ENCODE measurements at places on chromosomes 1 and 21.

DNA sequence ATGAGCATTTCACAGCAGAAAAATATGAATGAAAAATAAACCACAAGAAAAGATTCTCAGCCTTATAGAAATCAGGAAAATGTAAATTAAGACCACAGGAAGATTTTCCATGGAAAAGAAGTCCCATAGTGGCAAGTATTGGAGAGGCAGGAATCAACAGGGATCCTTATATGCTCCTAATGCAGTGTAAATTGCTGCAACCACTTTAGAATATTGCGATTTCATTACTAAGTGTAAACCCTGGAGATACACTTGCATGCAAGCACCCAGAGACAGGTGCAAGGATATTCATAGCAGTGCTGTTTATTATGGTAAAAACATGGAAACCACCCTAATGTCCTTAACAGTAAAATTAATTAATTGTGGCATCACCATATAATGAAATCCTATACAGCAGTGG is 10.6 kb upstream of the LRP8 start:
- DNase-seq, result no peak

DNA sequence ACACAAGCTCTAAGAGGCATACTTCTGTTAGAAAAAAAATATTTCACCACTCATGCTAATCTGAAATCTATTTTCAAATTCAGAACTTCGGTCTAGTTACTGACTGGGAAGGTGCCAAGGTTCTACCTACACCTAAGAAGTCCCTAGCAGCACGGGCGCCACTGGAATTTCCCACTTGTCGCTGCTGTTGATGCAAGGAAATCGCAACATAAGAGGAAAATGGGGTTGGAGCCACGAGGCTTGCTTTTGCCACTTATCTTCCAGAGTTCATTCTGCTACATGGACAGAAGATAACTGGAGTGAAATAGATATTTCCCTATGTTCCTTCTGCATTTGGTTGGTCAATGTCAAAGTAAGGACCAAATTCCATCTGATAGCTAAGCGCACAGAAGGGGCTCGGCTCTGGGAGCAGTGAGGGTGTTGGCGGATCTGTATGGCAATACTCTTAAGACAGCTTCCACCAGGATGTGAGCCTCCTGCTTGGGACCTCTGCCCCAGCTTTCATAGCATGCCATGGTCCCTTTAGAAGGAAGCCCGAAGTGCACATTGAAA is 47.2 kb downstream of the RCAN1 start:
- DNase-seq, result no peak

- no peak for DNase-seq
These were observed 23.2 kb downstream of the PEA15 start for GRCh38 chr1:160228431-160228830.

GRCh38 chr1:201170533-201171062 is 16.3 kb upstream of the TMEM9 start:
- DNase-seq, result peak; percentile 90

DNA sequence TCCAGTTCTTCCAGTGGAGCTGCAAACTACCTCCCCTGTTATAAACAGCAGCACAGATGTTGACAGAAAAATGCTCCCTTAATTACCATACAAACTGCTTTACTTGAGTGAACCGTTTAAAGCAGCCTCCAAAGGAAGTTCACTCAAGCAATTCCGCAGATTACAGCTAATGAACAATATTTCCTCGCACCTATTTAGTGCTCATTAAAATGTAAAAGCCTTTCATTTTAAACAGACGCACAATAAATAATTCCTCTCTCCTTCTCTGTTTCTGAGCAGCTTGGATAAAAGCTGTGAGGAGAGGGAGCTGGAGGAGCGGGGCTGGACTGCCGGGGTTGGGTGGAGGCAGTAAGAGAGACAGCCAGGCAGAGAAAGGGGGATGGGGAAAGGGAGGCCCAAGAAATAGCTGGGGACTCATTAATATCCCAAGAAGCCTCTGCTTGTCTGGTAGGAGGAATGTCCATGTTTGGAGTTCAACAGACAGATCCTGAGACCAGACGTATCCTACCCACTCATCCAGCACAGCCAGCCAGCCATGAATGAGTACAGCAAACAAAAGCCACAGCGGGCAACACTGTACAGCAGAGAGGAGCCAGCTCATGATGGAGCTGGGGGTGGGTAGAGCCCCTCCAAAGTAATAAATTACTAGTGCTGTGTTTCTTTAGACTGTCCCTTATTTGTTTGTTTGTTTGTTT is 227.7 kb downstream of the GPATCH2 start:
- DNase-seq, result no peak

GRCh38 chr1:70819785-70820184 is 227.8 kb downstream of the PTGER3 start:
- DNase-seq, result no peak

DNA sequence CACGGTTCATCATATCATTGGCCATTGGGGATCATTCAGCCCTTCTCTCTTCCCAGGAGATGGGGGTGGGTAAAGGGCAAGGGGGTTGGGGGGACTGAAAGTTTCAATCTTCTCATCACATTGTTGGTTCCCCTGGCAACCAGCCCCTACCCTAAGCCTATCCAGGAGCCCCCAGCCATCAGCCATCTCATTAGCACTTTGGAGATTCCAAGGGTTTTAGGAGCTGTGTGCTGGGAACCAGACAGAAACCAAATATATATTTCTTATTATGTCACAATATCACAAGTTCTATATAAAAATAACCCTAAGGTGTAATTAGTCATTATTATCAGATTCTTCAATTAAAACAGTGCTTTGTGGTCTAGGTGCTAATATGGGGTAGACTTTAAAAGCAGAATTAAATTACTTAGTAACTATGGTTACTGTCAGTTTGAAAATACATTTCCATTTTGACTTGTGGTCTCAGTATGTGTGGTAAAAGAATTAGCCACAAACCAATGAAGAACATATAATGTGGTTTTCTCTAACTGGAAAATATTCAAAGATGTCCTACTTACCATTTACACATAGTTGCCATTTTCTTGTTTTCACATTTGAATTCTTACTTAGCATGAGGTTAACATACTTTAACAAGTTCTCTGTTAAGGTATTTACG is 28.1 kb downstream of the IL23R start:
- DNase-seq, result no peak

DNA sequence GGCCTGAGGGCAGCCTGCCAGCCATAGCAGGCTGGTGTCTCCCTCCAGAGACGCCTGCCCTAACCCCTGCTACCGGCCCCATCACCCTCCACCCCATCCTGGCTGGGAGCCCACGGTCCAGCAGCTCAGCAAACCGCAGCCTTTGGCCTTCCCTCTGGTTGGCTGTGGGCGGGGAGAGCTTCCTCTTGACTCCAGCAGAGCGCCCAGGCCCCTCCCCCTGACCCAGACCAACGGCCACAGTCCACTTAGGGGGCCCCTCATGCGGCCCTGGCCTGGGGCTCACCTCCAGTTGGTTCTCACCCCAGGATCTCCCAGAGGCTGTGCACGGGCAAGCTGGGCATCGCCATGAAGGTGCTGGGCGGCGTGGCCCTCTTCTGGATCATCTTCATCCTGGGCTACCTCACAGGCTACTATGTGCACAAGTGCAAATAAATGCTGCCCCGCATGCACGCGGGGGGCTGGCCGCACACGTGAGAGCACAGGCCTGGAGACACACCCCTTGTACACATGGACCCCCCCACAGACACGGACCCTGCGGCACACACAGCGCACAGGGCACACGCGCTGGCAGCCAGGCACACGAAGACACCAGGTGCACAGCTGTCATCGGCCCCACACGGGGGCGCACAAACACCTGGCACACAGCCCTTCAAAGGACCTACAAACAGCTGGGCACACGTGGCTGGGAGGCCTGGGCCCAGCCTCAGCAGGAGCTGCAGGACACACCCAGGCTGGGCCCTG is 3.1 kb downstream of the SMIM1 start:
- DNase-seq, result peak; percentile 67

- peak; percentile 90 for DNase-seq
These were observed 18.0 kb upstream of the ID3 start for GRCh38 chr1:23577056-23578004.

DNA sequence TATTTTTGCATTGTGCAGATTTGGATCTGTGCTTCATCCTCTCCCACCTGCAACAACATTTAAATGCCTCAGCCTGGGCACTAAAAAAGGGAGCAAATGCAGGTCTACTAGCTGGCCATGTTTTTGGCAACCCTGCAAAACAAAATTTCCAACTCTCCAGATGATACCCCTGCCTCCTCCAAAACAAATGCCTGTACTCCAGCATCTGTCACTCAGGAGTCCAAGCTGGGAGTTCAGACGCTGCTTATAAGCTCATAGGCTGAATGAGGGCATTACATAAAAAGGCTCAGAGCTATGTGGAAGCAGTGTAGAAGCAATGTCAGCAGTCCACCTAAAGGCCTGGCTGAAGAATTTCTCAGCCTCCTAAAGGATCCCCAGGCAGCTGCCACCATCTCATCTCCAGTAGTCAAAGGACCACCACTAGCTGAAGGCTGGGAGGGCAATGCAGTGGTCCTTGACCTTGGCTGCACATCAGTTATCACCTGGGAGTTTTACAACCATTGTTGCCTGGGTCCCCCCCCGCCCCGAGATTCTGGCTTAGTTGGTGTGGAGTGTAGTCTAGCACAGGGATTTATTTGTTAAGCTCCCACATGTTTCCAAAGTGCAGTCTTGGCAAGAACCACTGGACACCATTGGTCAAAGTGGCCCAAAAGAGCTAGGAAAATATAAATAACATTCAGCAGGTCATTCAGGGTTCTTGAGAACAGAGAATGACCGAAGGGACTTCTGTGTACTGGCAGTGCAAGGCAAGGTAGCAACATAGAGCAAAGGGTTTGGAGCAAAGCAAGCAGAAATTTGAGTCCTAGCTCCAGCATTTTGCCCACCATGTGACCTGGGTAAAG is 57.2 kb downstream of the ITPKB start:
- DNase-seq, result no peak

GRCh38 chr1:48089356-48089891 is 92.2 kb upstream of the TRABD2B start:
- DNase-seq, result no peak

- peak; percentile 84 for DNase-seq
These were observed 264.5 kb downstream of the MRPL39 start for GRCh38 chr21:25342816-25343215.

GRCh38 chr1:78003070-78003746 is 1.5 kb upstream of the DNAJB4 start:
- peak; percentile 29 for DNase-seq

GRCh38 chr1:24929398-24930259 is 447 bp downstream of the RUNX3 start:
- no peak for DNase-seq

- no peak for DNase-seq
These were observed 24.9 kb downstream of the PRKCZ start for GRCh38 chr1:2074944-2075740.

DNA sequence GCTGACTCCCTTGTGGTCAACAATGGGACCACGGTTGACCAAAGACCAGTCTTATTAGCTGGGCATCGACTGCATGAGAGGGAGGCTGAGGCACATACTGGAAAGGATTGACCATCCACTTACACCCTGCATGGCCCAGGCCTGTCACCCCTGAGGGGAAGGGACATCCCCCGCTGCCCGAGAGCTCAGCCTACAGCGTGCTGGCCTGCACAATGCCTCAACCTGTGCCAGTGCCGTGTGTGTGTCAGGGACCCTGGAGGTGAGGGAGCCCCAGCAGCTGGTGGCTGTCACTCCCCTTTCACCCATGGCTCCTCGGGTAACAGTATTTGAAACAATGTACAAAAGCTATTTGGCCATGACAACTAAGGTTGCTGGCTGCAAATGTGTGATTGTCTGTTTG is 67.3 kb downstream of the SLC35F3 start:
- no peak for DNase-seq

- DNase-seq, result peak; percentile 39
These were observed 2.6 kb downstream of the KCNA3 start for GRCh38 chr1:110672001-110672752.

- no peak for DNase-seq
These were observed 40.7 kb upstream of the ETS2 start for GRCh38 chr21:38765056-38765455.

- DNase-seq, result no peak
These were observed 230.4 kb upstream of the TMEM51 start for GRCh38 chr1:14922942-14923726.

DNA sequence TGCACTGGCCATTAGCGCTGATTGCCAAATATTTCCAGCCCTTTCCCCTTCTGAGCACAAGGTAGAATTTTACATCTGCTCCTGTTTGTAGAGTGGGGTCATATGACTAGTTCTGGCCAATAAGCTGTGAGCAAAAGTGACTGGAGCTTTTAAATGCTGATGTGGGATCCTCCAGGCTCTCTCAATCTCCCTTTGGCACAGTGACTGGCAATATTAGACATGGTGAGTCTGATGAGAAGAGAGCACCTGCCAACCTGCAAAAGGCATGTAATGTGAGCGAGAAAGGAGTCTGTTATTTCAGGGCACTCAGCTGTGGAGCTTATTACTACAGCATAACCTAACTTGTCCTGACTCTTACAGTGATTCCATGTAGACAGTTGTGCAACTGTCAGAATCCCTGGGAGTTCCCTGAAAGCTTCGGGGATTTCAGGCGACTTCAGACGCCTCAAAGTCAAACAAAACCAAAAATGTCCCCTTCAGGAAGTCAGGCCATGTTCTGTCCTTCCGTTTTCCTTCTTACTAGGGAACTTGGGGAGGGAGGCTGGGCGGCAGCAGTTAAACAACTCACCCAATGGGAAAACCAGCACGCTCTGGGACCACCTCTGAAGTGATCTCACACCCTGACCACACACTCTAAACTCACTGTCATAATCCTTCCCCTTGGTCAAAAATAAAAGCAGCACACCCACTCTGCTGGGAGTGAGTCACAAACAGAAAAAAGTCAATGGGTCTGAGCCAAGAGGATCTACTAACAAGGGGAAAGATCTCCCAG is 3.6 kb upstream of the RASSF5 start:
- DNase-seq, result peak; percentile 97

DNA sequence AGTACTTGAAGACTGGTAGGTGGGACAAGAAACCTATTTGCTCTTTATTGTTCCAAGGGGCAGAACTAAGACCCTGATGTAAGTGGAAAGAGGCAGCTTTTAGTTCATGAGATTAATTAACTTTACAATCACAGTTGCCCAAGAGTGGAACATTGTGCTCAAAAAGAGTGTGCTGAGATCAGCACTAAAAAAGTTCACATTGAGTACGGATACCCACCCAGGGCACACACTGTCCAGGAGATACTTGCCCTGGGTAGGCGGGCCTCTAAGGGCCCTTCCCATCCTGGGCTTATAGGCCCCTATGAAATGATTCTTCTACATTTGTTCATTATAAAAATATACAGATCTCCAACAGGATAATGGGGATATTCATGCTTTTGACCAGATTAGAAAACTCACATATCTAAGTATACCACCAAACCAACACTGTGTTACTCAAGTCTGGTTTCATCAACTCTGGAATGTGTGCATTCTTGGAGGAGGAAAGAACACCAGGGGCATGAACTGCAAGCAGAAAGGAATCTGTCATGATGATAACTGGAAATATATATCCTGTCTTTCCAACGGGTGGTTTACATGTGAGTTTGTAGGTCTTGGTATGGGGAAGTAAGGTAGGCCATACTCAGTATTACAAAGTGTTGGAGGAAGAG is 626.2 kb downstream of the SMYD3 start:
- DNase-seq, result peak; percentile 98

- DNase-seq, result no peak
These were observed 512.2 kb upstream of the NR5A2 start for GRCh38 chr1:199515261-199515660.

- DNase-seq, result no peak
These were observed 125.4 kb downstream of the FOXD2 start for GRCh38 chr1:47563201-47563600.

- DNase-seq, result peak; percentile 61
These were observed 6.3 kb downstream of the TMEM234 start for GRCh38 chr1:32215629-32216480.

GRCh38 chr1:228329887-228330286 is 76.7 kb downstream of the TRIM11 start:
- DNase-seq, result no peak
